ENCODE measurements at places on chromosomes 12 and 14. TPM values are rescaled to one million over a fixed set of nuclear protein-coding genes. Genes with fewer than 3 reads are reported as not detected.

DNA sequence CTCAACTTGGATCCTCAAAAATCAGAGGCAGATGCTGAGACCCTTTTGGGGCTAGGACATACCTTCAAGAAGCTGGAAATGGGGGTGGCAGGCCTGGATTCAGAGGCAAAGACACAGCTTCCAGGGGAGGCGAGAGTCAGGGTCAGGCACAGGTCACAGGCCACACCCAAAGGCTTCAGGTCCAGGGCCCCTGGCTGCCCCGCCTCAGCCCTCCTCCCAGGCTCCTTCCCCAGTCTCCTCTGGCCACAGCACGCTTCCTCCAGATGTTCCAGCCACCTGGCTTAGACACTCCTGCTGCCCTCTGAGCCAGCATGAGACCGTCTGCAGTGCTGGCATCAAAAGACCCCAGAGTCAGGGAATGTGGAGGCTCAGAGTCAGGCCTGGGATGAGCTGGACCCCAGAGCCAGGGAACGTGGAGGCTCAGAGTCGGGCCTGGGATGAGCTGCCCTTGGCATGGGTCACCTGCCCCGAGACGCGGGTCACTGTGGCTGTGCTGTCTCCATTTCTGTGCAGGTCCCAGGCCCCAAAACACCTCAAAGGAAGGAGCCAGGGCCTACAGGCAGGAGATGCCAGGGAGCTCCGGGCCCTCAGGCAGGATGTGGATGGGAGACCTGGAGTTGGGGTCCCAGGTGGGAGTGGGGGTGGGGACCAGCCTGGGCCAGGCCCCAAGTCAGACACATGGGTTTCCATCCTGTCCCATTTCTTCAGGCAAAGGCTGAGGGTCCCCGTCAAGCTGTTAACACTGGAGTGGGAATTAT lies 58.9 kb downstream of the DIO3 start:
- H3K36me3 ChIP-seq = no peaks in the 10 kb centered on the region
- H3K4me3 ChIP-seq = no peak overlapping the region
- H3K27ac ChIP-seq = no peak overlapping the region
- peaks cover 3% of the 10 kb centered on the region for H3K27me3 ChIP-seq

DNA sequence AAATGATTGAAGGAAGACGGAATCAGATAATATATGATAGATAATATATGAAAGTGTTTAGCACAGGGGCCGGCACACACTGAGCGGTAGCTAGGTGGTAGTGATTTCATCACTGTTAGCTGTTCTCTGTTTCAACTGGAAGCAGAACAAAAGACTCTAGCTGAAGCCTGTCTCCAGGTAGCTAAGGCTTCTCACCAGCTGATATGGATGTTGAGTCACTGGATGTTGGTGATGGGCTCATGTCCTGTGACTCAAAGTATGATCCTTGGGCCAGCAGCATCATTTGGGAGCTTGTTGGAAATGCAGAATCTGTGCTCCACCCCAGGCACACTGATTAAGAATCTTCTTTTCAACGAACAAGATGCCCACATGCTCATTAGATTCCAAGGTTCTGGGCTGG lies 21.7 kb upstream of the KCNA5 start:
- H3K27me3 ChIP-seq = peaks cover 15% of the 10 kb centered on the region
- no peaks in the 10 kb centered on the region for H3K36me3 ChIP-seq
- no peaks in the 10 kb centered on the region for H3K4me1 ChIP-seq
- H3K27ac ChIP-seq = no peak overlapping the region
- no peak overlapping the region for H3K4me3 ChIP-seq

DNA sequence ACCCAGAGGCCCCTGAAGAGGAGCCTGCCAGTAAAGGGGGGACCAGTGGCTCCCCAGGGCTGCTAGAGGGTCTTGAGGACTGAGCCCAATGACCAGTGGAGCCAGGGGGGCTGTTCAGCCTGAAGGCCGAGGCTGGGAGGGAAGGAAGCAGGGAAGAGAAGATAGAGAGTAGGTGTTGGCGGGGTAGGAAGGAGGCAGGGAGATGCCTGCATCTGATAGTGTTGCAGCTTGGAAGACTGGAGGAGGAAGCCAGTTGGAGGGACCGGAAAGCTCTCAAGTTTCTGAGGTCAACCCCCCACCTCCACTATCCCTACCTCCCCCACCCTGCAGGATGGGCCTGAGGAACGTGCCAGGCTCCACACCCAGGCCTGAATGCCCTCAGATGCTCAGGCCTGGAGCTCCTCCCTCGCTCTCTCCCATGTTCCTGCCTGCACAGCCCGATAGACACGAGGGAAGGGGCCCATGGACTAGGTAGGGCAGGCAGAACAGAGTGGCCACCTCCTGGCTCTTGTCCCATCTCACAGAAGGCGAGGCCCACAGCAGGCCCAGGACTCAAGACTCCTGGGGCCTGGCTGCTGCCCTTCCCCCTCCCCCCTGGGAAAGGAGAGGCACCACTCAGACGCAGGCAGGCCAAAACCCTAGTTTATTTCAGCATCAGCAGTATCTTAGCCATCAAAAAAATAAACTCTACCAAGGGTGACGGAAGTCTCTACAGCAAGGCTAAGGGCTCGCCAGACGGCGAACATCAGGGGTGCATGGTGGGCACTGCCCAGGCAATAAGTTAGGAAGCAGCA lies 3.4 kb downstream of the CKB start:
- peaks cover 31% of the 10 kb centered on the region for H3K27me3 ChIP-seq
- no peak overlapping the region for H3K4me3 ChIP-seq
- peak overlapping the region; percentile 5 for H3K27ac ChIP-seq
- H3K4me1 ChIP-seq = peaks cover 58% of the 10 kb centered on the region

RHEBL1 gene
- 5.5 TPM for polyA plus RNA-seq

DNA sequence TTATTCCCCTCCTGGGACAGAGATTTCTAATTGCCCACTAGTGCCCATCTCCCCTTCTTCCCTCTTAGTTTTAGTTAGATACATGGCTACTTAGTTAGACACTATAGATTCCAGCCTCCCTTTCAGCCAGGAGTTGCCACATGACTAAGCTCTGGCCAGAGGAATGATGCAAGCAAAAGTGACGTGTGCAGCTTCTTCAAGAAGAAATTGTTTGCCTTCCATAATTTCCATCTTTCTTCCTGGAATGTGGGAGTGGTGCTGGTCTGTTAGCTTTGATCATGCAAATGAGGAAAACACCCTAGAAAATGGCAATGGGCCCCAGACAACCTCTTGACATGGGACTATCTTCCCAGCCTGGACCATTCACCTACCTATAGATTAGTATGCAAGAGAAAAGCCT lies 21.4 kb downstream of the CCDC177 start:
- H3K27me3 ChIP-seq = peaks cover 4% of the 10 kb centered on the region
- no peak overlapping the region for H3K4me3 ChIP-seq
- no peaks in the 10 kb centered on the region for H3K36me3 ChIP-seq
- no peak overlapping the region for H3K27ac ChIP-seq
- H3K4me1 ChIP-seq = no peaks in the 10 kb centered on the region

FGF6 gene
- not detected for polyA plus RNA-seq

DNA sequence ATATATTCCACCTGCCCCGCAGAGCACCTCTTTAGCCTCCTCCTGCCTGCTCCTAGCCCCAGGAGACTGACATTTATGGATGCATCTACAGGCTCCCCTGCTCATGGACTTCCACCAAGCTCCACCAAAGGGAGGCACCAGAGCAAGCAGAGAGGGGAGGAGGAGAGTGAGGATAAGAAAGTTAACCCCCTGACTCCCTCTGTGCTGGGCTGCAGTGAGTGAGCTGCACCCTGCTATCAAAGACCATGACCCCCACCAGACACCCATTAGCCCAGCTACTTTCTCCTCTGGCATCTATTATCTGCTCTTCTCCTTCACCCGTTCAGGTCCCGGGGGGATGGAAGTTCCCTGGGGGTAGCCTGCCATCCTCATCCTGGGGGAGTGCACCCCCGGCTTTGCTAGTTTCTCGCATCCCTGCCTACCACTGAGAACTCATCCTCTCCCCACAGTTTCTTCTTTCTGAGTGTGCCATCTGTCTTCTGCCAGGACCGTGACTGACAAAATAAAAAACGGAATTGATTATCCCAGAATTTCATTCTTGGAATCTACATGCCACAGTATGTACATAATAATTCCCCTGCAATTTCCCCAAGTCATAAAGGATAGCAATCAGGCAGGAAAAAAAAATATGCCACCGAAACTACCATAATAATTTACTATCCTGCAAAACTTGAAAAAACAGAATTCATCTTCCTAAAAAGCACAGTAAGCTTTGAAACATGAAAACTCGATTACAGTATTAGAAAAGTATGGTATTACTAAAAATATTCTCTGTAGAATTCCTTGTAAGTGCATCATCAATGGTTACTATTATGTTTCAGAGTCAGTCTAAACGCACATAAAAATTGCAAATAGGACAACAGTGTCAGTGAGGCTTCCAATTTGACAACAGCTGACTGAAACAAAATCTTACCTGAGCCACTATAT lies 45.2 kb downstream of the FOXN3 start:
- no peaks in the 10 kb centered on the region for H3K27me3 ChIP-seq
- H3K4me1 ChIP-seq = peaks cover 42% of the 10 kb centered on the region
- no peak for DNase-seq
- no peak overlapping the region for H3K27ac ChIP-seq
- no peaks in the 10 kb centered on the region for H3K36me3 ChIP-seq
- H3K4me3 ChIP-seq = no peak overlapping the region

KRT3 gene
- not detected for polyA plus RNA-seq

DNA sequence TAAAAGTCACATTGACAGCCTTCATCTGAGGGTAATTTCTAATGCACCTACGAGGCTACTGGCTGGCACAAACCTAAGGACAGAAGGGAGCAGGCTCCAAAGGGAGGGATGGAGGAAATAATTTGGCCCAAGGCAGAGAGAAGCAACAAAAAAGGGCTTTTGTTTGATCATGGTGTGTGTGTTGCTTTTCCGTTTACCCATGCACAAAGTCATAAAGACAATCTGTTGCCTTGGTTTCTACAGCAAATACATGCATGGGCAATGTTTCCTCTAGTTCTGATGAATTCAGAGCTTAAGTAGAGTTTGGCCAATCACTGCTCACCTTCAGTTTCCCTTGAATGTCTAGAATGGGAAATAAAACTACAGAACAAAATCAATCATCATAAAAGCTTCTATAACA lies 262.5 kb upstream of the CAND1 start:
- no peaks in the 10 kb centered on the region for H3K4me1 ChIP-seq
- no peaks in the 10 kb centered on the region for H3K36me3 ChIP-seq
- H3K27me3 ChIP-seq = no peaks in the 10 kb centered on the region

OR6C70 gene
- polyA plus RNA-seq = not detected

- H3K27me3 ChIP-seq = no peaks in the 10 kb centered on the region
- H3K36me3 ChIP-seq = no peaks in the 10 kb centered on the region
- H3K4me3 ChIP-seq = no peak overlapping the region
- no peak overlapping the region for H3K27ac ChIP-seq
Observed at GRCh38 chr12:108310489-108310888, 28.6 kb downstream of the CMKLR1 start.

Measured in spleen (tissue), 13 donors.